ENCODE measurements at places on chromosomes 6 and 20. TPM values are rescaled to one million over a fixed set of nuclear protein-coding genes. Genes with fewer than 3 reads are reported as not detected.

DNA sequence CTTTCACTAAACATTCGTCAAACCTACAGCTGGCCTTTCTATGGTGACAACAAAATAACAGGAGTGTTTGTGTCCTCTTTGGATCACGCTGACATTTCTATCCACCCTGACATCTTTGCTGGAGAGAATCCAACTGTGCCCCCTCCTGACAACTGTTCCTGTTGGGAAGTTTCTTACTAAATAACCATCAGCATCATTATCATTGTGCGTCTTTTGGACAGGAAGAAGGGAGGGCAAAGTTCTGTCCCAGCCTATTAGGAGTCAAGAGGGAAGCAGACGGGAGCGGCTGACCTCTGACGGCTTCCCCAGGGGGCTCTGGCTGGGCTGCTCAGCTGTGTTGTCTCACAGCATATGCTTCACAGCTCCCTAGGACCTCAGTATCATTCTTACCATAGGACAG, 195.9 kb upstream of the SULF2 start:
- DNase-seq, result peak; percentile 43

GRCh38 chr20:24148372-24148771, 159.8 kb upstream of the GGTLC1 start:
- DNase-seq, result no peak

DNA sequence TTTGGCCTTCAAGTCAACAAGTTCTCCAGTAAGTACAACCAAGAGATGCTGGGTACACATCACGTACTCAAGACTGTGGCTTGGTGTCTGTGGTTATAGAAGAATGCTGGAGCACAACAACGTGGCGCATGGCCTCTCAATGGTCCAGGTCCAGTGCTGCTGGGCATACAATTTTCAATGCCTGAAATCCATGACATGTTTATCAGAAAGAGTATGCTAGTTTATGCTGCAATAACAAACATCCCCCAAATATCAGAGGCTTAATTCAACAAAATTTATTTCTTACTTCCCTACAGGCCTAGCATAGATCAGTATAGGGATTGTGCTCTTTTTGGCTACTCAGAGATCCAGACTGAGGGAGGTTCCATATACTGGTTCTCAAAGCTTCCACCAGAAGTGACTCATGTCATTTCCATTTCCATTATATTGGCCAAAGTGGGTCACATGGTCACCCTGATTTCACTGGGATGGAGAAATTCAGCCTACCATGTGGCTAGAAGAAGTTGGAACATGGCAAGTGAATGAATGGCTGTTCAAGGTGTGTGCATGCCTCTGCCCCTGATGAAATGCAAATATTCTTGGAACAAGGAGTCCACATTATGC, 33.3 kb upstream of the KIF16B start:
- DNase-seq, result no peak

The ARMH2 gene
- total RNA-seq, result not detected
